ENCODE measurements at places on chromosomes 11 and 22. TPM values are rescaled to one million over a fixed set of nuclear protein-coding genes. Genes with fewer than 3 reads are reported as not detected.

The ELP4 gene
- 21.6 TPM for total RNA-seq

The CRYBB3 gene
- total RNA-seq: not detected

The ABCC8 gene
- not detected for total RNA-seq

The ANKK1 gene
- not detected for total RNA-seq

The C22orf31 gene
- not detected for total RNA-seq

The JHY gene
- 3.1 TPM for total RNA-seq

The RFPL3 gene
- not detected for total RNA-seq

The HMOX1 gene
- 49.8 TPM for total RNA-seq

The DMC1 gene
- total RNA-seq: 3.2 TPM

The FGF19 gene
- total RNA-seq: 0.12 TPM

The GLYATL1 gene
- not detected for total RNA-seq

The CDON gene
- total RNA-seq: 3.7 TPM

The ANGPTL5 gene
- total RNA-seq: not detected

The PARVA gene
- 7.7 TPM for total RNA-seq

The CASP12 gene
- not detected for total RNA-seq

The UPK3A gene
- not detected for total RNA-seq

Measured in NCI-H460 (cell line).